Activated T-helper 1 cell treated with anti-CD3 and anti-CD28 coated beads, Interleukin-2, amount 50 U/mL, for 16 hours (primary cell): ENCODE measurements at places on chromosomes 3 and 15.

DNA sequence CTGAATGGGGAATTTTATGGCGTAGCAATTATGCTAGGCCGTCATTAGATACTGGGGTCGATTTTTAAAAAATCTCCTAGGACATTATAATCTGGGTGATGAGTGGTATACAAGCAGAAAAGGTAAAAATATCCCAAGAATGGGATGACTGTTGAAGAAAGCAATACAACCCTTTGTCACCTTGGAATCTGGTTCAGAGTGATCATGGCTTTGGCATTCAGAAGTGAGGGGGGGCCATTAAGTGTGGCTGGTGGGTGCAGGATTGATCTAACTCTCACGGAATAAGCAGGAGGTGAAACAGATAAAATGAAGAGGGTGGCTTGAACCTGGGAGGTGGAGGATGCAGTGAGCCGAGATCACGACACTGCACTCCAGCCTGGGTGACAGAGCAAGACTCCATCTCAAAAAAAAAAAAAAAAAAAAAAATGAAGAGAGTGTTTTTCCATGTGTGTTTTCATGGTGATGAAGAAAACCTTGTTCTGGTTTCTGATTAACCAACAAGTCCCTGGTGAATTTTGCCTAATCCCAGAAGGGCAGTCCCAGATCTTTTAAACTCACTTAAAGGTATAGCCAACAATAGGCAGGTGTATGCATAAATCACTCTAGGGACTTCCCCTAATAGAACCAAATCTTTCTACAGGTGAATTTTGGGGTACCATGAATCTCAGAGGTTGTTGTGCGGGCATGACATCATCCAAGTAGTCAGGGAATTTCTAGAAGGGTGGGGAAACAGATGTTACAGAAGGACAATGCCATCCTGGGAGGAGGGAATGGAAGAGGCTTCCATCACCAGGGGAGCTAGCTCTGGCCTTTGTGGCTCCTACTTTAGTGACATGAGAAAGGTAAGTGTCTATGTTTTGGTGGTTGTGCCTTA lies 3.1 kb upstream of the RAD54L2 start:
- no peak for DNase-seq

- DNase-seq: no peak
Measured at GRCh38 chr15:67193223-67193990, 61.1 kb downstream of the AAGAB start.

- DNase-seq: no peak
Measured at GRCh38 chr3:98623572-98624280, 30.3 kb upstream of the CPOX start.

DNA sequence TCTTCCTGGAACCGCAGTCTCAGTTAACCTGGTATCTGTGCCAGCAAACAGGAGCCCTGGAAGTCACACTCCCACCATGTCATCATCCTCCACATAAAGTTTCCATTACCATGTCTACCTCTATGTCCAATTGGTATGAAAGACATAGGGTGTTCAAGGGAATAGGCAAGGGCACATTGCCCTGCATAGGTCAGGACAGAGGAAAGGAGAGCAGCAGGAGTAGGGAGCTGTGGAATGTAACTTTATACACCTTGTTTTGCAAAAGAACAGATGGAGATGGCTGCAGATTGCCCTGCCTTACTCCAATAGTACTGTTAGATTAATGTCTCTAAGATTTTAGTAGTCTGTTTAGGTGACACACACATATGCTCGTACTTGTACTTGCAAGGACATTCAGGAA lies 1056.4 kb downstream of the NTRK3 start:
- DNase-seq: no peak

DNA sequence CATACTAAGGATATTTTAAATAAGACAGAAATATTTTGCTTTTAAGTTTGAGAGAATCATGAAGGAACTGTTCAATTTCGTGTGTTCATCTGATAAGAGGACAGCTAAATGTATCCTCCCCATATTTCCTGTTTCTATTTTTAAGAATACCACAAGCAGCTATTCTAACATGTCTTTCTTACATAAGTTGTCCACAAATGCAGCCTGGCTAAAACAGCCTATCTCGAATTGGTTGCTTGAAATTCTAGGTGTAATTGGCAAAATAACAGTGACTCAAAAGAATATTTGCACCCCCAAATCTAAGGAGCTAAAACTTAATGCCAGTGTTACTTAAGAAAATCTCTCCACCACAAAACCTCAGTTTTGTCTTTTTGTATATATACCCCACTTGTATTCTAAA lies 35.0 kb downstream of the BTLA start:
- DNase-seq: no peak

DNA sequence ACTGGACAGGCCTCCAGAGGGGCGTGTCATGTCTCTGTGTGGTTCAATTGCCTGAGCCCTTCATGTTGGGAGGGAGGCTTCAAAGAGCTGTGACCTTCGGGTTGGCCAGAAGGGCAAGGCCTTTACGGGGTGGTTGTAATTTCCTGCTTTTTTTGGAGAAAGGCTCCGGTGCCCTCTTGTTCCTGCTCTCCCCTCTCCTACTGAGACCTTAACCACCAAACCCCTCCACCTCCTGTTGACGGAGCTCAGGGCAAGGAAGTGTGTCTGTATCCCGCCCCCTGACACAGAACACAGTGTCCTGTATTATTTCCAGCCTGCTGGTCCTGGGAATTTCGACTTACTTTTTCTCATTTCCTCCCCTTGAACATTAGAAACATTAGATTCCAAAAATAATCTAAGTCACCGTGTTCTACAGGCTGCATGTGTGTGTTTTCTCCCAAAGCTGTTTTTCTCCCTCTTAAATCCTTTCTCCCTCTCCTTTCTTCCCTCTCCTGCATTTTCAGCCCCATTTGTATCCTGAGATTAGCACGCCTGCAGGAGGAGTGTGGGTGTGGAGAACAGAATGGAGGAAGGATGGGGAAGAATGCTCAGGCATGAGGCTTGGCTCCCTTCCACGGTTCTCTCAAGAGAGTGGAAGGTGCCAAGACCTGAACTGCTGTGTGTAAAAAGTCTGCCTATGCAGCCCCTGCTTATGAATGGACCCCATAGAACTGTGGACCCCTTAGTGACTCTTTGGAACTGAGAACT lies 285.4 kb upstream of the ROPN1 start:
- no peak for DNase-seq

DNA sequence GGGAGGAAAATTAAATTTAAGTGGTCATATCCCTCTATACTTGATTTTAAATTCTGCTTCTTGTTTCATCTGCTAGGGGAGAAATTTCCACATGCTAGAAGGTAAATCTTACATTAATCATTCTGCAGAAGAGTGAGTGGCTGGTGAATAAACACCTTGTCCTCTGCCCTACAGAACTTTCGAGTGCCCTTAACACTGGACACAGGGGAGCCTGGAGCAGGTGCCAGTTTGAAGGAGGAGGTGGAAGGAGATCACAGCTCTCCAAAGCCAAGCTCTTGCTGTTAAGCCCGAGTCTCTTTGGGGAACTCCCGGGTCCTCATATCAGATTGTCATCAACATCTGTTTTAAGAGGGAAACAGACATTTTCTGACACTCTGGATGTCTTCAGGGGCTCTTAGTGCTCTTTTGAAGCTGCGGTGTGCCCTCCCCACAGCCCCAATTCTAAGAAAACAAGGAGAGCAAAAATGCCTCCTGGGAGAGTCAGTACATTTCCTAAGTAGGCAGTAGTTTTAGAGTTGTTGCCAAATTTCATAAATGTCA lies 31.3 kb downstream of the LAMP3 start:
- DNase-seq: no peak

DNA sequence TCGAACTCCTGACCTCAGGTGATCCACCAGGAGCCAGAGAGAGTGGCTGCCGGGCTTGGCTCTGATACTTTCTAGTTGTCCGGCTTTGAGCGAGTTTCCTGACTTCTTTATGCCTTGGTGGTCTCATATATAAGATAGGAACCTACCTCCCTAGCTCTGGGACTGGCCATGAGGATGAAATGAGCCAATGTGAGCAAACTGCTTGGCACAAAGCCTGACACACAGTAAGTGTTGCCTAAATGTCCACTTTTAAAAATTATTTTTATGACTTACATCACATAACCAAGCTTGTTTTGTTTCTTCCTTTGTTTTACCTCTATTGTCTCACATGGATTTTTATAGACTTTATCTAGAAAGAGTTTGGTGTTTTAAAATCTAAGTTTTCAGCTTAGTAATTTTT lies 42.1 kb upstream of the CCDC174 start:
- DNase-seq: no peak

DNA sequence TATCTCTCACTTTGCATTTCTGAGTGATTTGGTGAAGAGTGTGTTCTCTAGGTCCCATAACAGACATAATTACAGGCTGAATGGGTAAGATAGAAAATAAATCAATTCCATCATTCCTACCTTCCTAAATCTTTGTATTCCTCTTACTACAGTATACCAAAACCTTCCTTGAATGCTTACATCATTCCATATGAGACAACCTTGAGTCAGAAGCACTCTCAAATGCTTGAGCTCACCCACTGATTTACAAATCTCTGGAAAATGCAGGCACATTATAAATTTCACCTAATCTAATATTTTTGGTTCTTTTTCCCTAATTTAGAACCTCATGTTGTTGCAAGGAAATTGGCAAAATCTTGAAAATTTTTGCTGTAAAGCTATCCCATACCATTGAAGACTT lies 239.1 kb downstream of the CBLB start:
- no peak for DNase-seq

GRCh38 chr3:104745313-104745712 lies 621.4 kb upstream of the ALCAM start:
- no peak for DNase-seq

DNA sequence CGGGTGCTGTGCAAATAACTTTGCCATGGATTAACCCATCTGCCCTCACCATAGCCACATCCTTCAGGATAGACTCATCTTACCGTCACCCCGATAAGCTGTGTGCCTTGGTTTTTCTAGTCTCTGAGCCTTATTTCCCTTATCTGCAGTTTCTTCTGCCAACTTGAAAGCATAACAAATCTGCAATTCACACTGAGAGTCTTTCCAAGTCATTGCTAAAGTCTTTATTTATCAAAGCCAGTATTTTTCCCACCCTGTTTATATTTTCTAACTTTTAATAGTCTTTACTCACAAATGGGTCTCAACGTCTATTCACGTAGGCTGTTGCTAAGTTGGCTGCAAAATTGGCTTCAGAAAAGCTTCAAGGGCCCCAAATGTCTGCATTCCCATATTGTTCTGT lies 61.6 kb upstream of the SUCLG2 start:
- DNase-seq: no peak

DNA sequence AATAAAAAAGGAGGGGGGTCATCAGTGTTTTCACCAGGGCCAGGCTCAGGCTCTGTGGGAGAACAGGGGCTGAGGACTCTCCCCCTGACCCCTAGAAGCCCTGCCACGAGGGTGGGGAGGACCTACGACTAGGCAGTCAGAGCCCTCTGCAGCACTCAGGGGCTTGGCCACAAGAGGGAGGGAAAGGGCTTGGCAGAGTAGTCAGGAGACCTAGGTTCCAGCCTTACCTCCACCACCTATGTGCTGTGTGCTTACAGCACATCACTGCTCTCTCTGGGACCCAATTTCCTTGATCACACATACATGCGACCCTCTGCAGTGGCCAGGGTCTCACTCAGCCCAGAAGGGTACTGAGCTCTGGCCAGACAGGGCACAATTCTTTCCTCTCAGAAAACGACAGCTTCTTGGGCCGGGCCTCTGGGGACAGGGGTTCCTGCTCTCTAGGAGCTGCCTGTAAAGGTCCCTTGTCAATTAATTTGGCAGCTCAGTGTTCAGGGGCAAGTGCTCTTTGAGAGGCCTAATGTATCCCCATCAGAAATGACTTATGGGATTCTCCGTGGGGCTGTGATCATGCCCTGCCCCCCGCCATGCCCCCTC lies 16.4 kb upstream of the SKIC8 start:
- no peak for DNase-seq

DNA sequence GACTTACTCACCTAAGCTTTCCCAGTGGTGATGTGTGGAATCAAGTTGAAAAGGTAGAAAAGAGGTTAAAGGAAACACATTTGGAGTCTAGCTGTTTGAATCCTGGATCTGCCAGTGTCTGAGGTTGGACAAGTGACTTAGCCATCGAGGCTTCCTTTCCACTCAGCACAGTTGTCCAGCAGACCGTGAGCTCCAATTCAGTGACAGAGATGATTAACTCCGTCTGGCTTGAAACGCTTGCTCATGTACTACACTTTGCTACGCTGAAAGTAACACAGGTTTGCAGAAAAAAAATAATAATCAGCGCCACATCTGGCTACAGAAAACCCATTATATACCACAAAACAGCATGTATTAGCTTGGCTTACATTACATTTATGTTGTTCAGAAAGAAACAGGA lies 364.9 kb upstream of the MCTP2 start:
- no peak for DNase-seq

DNA sequence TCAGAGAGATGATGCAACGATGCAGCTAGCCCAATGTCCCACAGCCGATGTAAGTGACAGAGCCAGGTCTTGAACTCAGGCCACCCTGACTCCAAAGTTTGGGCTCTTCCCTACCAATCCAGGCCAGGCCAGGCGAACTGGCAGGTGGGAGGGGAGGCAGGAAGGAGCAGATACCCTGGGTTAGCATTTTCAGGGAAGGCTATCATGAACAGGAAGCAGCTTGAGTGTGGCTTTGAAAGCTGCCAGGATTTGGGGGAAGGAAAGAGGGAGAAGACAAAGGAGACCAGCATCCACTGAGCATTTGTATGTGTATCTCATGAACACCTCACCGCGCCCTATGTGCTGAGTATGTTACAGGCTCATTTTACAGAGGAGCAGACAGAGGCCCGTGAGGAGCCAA lies 38.8 kb downstream of the LMCD1 start:
- DNase-seq: no peak

DNA sequence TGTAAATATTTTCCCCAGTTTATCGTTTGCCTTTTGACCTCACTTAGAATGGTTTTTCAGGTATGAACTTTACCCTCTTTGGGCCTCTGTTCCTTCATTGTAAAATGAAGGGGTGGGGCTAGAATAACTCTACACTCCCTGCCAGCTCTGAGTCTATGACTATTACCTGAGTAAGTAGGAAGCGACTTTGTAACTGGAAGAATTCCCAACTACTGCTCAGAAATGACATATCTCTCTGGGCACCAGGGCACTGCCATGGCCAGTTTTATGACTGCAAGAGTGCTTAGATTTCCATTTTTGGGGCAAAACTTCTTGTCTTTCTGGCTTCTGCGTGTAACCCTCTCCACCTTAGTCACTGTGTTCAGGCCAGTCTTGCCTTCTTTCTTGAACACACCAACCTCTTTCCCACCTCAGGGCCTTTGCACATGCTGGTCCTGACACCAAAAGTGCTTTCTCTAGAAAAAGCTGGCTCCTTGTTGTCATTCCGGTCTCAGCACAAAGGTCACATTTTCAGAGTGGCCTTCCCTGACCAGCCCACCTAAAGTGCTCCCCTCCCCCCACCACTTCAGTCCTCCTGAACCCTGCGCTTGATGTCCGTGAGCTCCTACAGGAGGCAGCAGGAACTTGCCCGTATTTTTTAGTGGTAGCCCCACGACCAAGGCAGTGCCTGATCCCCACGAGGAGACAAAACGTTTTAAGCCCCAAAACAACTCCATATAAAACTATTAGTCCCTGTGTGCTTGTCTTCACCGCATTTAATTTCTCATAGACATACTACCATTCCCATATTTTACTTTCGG lies 25.6 kb downstream of the CDCP1 start:
- DNase-seq: no peak
